Activated CD4-positive, alpha-beta T cell treated with anti-CD3 and anti-CD28 coated beads, Interleukin-2, amount 50 U/mL, for 4 hours (primary cell): ENCODE measurements at places on chromosomes 3 and 15.

DNA sequence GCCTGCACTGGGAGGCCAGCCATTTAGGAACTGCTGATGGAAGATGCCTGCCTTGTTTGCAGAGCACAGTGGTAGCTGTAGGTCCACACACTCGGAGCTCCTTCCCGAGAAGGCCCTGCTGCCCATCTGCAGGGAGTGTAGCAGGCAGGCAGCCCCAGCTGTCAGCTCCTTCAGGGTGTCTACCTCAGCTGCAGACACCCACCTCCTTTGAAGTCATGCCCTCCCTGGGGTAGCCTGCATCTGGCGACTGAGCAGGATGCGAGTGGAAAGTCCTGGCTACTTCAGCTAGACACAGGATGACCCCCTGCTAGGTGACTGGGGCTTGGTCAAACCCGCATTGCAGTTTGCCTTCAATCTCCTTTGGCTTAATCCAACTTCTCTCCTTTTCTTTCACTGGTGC, 93.2 kb upstream of the TLE3 start:
- no peak for DNase-seq

- no peak for DNase-seq
Measured at GRCh38 chr3:89038869-89039268, 68.6 kb upstream of the EPHA3 start.

- no peak for DNase-seq
Measured at GRCh38 chr15:60994963-60995475, 234.1 kb downstream of the RORA start.

GRCh38 chr15:49855917-49856637, 235.2 kb downstream of the DTWD1 start:
- no peak for DNase-seq

DNA sequence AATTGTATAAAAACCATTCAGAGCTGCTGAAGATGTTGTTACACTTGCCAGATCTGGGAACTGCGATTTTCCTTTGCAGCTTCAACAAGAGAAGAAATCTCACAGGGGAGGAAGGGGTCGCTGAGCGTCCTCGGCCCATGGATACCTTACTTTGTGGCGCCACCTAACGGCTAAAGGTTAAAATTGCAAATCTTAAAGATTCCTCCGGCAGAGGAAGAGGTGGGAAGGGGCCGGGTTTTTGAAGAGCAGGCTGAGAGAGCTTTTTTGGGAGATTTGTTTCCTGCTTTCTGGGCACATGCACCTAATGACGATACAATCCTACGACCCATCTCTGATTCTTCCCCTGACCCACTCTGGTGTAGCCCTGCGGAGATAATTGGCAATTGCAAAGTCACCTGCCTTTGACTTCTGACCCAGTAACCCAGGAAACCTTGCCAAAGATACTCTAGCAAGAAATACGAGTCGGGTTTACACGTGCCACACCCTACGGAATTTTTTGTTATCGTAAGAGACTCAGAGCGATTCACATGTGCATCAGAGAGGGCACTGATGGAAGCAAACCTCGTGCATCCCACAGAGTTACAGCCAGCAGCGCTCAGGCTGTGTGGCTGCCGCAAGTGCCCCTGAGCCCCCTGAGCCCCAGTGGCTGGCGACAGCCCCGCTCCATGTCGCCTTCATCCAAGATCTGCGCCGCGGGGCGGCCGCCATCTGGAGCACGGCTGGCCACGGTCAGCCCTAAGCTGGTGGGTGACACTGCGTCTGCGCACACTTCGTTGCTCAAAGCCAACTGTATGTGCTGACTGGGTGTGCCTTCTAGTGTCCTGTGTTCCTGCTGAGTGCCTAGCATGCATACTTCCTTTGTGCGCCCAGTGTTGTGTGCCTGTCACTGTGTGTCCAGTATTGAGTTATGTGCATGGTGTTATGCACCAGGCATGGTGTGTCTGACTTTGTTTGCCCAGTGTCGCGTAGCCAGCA, 55.2 kb upstream of the CHRNA7 start:
- DNase-seq, result no peak

DNA sequence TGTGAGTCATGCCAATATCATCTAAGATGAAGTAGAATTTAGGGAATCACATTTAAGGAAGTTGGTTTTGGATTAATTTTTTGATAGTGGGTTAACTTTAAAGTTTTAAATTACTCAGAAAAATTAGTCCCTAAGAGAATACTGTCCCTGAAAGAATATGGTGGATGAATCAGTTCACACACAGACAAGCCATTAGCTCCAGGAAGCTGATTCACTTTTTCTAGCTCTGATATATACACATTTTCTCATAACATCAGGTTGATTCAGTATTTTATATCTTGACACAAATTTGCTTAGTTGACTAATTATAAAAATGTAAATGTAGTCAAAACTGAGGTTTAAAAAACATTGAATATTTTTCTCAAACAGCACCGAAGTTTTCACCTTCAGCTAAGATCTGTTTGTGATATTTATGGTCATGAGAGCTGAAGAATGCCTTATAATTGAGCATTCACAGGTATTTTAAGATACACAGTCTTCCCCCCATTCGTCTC, 55.1 kb downstream of the MYH15 start:
- no peak for DNase-seq

- no peak for DNase-seq
Measured at GRCh38 chr3:20752416-20752815, 566.4 kb upstream of the SGO1 start.

DNA sequence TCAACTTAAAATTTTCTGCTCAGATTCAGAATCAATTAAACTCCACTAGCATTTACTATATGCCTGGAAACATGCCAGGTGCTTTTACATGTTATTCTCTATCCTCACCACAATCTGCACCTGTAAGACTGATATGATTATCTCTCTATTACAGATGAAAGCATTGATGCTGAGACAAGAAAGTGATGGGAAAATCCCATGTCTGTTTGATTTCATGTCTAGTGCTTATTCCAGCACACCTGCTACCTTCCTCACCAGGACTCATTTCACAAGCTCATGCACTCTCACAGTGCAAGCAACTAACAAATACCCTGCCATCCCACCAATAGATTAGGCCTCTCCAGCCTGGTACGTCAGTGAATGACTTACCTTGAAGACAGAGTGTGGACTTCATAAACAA, 25.0 kb upstream of the BCL6 start:
- DNase-seq, result no peak

DNA sequence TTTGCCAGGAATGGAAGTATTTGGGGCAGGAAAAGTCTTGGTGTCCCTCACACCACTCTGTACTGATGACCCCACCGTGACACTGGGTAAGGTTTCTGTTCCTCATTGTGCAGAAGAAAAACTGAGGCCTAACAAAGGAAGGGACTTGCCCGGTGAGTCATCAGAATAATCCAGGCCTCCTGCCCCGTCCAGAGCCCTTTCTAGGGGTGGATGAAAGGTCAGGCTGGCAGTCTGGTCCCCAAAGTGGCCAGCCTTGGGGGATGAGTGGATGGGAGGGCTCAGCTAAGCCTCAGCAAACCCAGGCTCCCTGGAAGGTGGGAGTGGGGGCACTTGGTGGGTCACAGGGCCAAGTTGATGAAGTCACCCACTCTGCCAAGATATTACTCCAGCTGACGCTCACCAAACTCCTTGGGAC, 2.3 kb upstream of the DNAH1 start:
- no peak for DNase-seq

- no peak for DNase-seq
Measured at GRCh38 chr15:49625460-49626036, 4.7 kb downstream of the DTWD1 start.

DNA sequence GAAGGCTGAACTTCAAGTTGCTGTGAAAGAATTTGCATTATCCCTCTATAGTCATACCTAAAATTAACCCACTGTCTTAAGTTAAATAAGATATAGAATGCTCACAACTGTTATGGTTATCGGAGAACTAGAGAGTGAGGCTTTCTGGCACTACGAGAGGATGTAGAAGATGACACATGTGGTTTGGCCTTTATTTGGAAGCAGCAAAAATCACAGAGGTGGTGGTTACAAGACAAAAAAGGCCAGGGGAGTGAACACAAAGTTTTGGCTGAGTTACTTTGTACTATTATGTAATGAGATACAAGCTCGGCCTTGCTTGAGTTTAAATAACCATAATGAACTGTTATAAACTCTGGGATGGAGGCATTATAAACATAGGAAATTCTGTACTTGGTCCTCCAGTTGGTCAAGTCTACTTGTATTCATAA, 78.3 kb upstream of the ICE2 start:
- DNase-seq, result no peak

- DNase-seq, result no peak
Measured at GRCh38 chr15:100180921-100181320, 160.9 kb downstream of the ADAMTS17 start.

GRCh38 chr3:186458306-186459107, 85.7 kb downstream of the CRYGS start:
- no peak for DNase-seq

DNA sequence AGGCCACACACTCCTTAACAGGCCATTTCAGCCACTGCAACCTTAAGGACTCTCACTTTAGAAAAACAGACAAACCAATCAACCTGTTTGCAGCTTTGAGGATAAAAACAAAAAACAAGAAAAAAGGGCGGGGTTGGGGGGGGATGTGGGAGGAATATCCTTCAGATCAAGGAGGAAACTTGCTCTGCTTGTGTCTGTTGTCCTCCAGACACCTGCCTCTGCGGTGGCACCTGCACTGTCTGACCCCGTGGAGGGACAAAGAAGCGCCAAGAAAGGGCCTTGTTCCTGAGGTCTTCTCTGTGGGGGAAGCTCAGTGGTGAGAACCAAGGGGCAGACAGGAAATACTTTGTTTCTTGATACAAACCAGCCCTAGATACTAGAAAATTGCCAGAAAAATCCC, 70.5 kb downstream of the POLR2M start:
- no peak for DNase-seq

- DNase-seq, result no peak
Measured at GRCh38 chr15:74716651-74717050, 8.7 kb downstream of the CYP1A1 start.

GRCh38 chr3:99638167-99638948, at the start of gene COL8A1:
COL8A1 (plus strand) TSS chr3:99638594; CDS start chr3:99790683, 152,089 bp downstream.
- DNase-seq, result no peak

DNA sequence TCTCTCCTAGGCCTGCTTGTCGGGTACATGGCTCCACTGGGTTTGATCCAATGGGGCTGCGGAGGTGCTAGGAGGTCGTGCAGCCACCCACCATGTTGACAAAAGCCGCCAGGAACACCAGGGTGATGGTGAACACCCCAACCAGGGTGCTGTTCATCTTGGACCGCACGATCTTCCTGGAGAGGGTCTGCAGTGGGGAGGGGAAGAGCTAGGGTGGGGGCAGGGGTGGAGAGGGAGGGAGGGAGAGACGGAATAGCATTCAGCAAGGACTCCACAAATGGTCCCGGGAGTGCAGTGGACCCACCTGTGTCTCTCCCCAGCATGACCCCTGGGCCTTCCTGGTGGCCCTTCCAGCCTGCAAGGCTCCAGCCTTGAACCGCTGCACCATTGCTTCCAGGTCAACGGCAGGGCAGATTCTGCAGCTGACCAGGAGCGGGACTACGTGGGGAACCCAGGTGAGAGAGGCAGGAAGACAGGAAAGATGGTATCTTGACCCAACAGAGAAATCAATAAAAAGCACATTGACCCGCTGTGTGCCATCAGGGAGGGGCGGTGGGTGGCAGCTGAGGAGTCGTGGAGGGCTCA, 102.3 kb downstream of the SEC22A start:
- no peak for DNase-seq

DNA sequence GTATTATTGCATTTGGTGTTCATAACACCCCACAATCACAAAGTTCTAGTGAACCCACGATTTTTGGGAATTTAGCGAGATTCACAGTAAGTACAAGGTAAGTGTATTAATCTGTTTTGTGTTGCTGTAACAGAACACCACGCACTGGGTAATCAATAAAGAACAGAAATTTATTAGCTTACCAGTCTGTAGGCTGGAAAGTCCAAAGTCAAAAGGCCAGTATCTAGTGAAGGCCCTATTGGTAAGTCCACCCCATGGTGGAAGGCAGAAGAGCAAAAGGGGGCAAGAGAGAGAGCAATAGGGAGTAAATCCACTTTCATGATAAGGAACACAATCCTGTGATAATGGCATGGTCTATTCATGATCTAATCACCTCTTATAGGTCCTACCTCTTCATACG, 190.3 kb upstream of the KCNMB2 start:
- no peak for DNase-seq

- DNase-seq, result no peak
Measured at GRCh38 chr3:159824333-159824732, 164.3 kb upstream of the IL12A start.

DNA sequence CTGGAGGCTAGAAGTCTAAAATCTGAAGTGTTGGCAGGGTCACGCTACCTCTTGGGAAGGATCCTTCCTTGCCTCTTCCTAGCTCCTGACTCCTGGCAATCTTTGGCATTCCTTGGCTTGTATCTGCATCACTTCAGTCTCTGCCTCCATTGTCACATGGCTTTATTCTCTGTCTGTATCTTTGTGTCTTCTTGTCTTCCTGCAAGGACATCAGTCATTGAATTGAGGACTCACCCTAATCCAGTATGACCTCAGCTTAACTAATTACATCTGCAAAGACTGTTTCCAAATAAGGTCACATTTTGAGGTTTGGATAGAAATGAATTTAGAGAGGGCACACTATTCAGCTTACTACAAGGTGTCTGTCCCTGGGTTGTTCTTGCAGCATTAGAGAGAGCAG, 31.1 kb upstream of the UTS2B start:
- DNase-seq, result no peak

DNA sequence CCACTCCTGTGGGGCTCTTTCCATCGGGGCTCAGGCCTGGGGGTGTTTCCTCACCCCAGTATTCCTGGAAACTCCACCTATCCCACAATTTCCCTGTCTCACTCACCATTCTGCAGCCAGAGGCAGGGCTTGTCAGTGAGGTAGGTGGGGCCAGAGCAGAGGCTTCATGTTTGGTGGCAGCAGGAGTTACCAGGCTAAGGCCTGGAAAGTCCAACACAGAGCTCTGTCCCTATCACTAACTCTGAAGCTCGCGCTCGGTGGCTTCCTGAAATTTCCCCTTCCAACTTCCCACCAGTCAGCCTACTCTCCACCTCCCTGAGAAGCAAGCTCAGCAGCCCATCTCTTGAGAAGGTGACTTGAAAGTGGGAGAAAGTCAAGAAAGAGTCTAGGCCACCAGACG, 44.2 kb downstream of the CDC25A start:
- DNase-seq, result no peak

GRCh38 chr3:151282921-151283320, 4.6 kb upstream of the P2RY14 start:
- DNase-seq, result no peak

DNA sequence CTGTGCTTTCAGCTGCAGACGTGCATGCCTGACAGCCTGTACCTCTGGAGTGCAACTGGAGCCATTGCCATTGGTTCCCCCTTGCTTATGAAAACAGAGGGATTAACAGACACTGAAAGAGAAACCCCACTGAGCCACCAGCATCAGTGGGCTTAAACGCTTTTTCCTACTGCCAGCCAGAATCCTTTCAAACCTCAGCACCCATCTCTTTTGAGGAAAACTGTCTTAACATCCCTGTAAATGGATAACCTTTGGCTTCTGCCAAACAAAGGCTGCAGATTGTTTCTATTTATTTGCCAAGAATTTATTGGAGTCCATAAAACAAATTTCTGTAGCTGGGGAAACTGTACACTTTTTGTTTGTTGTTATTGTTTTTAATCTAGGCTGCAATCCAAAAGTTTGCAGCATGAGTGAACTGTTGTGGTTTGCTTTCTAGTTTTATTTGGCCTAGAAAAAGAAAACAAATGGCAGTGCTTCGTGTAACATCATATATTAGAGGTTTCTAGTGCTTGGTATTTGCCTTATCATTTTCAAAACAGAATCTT, 369.2 kb upstream of the IL12A start:
- no peak for DNase-seq

- DNase-seq, result no peak
Measured at GRCh38 chr3:127192576-127193232, at the start of gene PRR23E. PRR23E (plus strand) TSS chr3:127193131; CDS start chr3:127196686, 3,555 bp downstream.
